ENCODE measurements at places on chromosomes 12 and 14.
A peak's percentile ranks its signal among the peaks of the same experiment; 100 is the strongest.

- DNase-seq = no peak
Observed at GRCh38 chr12:107322063-107322462, 228.7 kb upstream of the CRY1 start.

DNA sequence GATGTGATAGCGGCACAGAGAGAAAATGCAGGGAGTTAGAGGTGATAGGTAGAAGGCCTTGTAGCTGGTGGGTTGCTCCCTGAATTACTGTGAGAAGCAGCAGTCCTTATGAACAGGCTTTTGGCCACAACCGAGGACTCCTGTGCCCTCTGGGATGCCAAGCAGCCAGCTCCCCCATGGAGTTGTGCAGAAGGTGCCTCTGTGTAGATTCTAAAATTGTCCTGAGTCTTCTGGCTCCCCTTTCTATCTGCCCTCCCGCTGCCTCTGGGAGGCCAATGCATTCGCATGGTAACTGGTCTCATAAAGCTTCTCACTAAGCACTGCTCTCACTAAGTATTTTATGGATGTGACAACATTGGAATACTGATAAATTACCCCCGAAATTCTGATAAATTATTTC is 16.1 kb upstream of the SUSD6 start:
- DNase-seq = no peak

DNA sequence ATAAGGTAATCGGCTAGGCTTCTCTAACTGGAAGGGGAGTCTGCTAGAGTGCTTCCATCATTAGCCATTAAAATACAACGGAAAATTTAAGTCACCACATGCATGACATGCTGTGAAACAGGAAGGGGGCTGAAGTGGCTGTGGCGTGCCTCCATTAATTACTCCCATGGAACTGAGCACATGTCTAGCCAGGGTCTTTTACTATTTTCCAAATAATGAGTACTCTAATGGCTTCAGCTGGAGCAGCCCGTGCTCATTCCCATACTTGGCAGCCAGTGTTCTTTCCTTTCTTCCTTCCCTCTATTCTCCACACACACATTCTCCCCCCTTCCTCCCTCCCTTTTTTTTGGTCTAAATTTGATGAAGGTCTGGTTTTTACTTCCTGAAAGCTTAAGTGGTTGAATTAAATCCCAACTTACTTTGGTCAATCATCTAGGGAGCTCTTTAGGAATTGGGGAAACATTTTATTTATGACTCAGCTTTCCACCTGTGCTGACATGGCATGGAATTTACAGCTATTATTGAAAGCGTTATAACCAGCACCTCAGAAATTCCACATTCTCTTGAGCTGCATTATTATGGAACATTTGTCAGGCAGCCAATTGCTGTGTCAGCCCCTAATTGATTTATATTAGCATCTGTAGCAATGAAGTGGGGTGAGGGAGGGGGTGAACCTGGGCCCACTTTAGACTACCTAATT is 72.3 kb downstream of the LRIG3 start:
- peak; percentile 65 for DNase-seq

- DNase-seq = no peak
Observed at GRCh38 chr12:24822121-24822899, 126.6 kb downstream of the BCAT1 start.

DNA sequence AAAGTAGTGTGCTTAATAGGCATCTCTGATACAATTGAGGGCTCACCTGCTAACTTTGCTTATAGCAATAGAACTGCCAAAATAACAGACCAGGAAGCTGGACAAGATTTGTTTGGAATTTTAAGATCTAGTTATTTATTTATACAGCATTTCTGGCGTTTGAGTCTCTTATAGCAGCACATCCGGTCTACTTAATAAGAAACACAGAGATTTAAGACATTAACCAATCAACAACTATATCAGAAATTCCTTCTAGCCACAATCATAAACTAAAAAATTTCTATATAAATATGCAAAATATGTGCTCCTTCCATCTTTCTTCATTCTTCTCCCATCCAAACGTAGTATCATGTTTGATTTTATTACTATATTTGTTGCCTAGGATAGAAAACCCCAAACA is 2.6 kb downstream of the RTN1 start:
- no peak for DNase-seq

DNA sequence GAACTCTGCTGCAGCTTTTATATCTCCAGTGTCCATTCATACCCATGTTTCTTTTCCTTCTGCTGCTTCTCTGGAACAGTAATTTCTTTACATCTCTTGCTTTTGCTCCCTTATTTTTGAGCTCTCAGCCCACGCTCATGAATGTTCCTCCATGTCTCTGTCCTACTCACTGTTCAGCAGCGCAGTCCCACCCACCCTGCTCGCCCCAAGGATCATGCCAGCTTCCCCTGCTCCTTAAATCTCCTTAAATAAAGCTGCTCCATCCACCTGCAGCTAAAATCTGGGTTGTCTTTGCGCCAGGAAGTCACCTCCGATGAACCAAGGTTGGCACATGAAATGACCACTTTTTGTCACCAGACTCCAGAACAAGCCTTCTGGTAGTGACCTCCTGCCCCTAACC is 201.1 kb upstream of the RGS6 start:
- DNase-seq = no peak

- no peak for DNase-seq
Observed at GRCh38 chr12:130976171-130976720, 22.5 kb downstream of the ADGRD1 start.

GRCh38 chr14:43671716-43672485 is 835.2 kb downstream of the FSCB start:
- DNase-seq = no peak

DNA sequence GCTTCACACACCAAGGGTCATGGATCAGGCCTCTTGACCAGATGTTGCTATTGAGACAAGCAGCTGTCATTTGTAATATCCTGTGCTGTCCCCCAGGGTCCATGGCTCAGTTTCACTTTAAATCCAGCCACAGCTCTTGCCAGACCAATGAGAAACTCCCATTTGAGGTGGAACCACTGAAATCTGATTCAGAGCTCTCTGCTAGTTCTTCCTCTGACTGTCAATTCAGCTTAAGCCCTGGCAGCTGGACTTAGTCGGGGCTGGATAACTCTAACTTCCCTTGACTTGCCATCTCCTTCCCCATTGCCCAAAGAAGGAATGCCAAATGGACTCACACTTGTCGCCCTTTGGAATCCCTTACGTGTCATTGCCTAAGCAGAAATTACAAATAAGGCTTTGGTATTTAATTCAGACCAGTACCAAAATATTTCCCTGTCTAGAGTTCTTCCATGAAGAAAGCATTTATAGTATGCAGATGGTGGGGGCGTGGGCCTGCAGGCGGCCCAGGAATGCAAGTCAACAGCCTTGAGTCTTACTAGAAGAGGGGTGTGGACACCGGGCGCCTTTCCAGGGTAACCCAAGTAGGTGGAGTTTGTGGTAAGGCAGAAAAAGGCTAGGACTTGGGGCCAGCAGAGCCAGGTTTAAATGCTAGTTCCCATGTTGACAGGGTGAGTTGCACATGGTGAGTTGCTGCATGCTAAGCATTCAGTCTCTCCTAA is 96.9 kb upstream of the TMPO start:
- DNase-seq = peak; percentile 51

DNA sequence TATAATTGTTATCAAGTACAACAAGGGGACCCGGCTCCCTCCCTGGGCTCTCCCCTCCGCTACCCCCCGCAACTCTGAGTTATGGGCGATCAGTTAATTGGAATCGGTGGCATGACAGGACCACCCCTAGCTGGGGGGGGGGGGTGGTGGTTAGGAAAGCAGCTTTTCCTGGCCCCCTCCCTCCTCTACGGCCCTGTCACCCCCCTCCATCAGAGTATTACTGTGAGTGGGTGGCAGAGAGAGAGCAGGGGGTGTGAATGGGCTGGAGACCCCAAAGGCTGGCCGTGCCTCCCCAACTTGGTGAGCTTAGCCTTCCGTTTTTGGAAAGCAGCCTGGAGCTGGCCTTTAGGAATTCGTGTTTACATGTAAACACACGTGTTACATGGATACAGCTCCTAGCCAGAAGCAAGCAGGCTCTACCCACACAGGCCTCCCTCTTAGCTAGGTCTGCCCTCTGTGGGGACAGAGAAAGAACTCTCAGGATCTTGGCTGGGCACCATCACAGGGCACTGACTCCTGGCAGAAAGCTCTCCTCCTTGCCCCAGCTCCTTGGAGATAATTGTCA is 1.1 kb upstream of the HOXC4 start:
- no peak for DNase-seq
